Activated CD8-positive, alpha-beta T cell treated with anti-CD3 and anti-CD28 coated beads for 36 hours (primary cell): ENCODE measurements at places on chromosomes 11 and 22. TPM values are rescaled to one million over a fixed set of nuclear protein-coding genes. Genes with fewer than 3 reads are reported as not detected.

The FAM111B gene
- 18.3 TPM for total RNA-seq

The KDM4E gene
- total RNA-seq, result not detected

The LINC01488 gene
- not detected for total RNA-seq

The TSPAN18 gene
- 0.85 TPM for total RNA-seq

The TRIM51 gene
- not detected for total RNA-seq

The LYVE1 gene
- not detected for total RNA-seq

The ZNF280B gene
- total RNA-seq, result 2.3 TPM

The DENND5A gene
- 44.3 TPM for total RNA-seq

The OR51B4 gene
- not detected for total RNA-seq

The SYNGR1 gene
- total RNA-seq, result 3.8 TPM

The GPHA2 gene
- not detected for total RNA-seq

The ARFIP2 gene
- 36.9 TPM for total RNA-seq

The GDPD4 gene
- total RNA-seq, result not detected

The MPEG1 gene
- not detected for total RNA-seq

The ACAD8 gene
- 13.1 TPM for total RNA-seq

The RAB36 gene
- 0.20 TPM for total RNA-seq

The CHRM1 gene
- not detected for total RNA-seq

The FAM83F gene
- total RNA-seq, result 2.0 TPM

The GAL gene
- 2.2 TPM for total RNA-seq

The PKDREJ gene
- not detected for total RNA-seq

The ABTB2 gene
- 2.4 TPM for total RNA-seq

The NRIP3 gene
- total RNA-seq, result 2.2 TPM

The OR10D3 gene
- total RNA-seq, result not detected

The RABL2B gene
- 19.2 TPM for total RNA-seq

The MMP27 gene
- total RNA-seq, result not detected

The TRIM64 gene
- total RNA-seq, result not detected

The CCDC188 gene
- not detected for total RNA-seq

The NRXN2 gene
- 0.07 TPM for total RNA-seq

The OR51B5 gene
- total RNA-seq, result not detected

The RTCB gene
- 77.9 TPM for total RNA-seq

The SLC25A45 gene
- 14.4 TPM for total RNA-seq

The ZNF214 gene
- total RNA-seq, result not detected

The JHY gene
- 1.8 TPM for total RNA-seq

The FOXRED1 gene
- 46.0 TPM for total RNA-seq

The PATE2 gene
- not detected for total RNA-seq

The NAALAD2 gene
- not detected for total RNA-seq
